SJCRH30 (cell line): ENCODE measurements at places on chromosomes 2 and 18. TPM values are rescaled to one million over a fixed set of nuclear protein-coding genes. Genes with fewer than 3 reads are reported as not detected.

The SLC30A3 gene
- 4.4 and 4.9 TPM in 2 replicates for total RNA-seq

The RAD51AP2 gene
- 0.02 TPM in 1 of 2 replicates, not detected in the other for total RNA-seq

The HTR2B gene
- total RNA-seq, result 0.15 and 0.32 TPM in 2 replicates

DNA sequence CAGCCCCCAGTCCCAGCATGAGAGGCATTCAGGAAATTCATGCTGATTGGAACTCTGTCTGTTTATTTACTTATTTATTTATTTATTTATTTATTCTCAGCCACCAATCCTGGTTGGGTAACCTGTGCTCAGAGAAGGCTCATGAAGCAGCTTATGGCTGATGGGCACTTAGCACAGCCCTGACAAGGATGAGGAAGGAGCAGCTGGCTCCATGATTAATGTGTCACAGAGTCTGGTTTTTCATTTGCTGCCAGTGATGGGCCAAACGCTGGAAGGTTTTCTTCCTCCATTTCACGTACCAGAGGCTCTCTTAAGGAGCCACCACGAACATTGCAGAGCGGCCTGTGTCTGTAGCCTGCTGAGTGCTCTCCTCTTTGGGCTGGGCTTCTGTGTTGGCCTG, 28.3 kb upstream of the KCNS3 start:
- H3K4me1 ChIP-seq, result peaks cover 38% of the 10 kb centered on the region
- H3K4me3 ChIP-seq, result no peak overlapping the region
- H3K36me3 ChIP-seq, result no peaks in the 10 kb centered on the region
- DNase-seq, result no peak
- H3K27ac ChIP-seq, result no peak overlapping the region

DNA sequence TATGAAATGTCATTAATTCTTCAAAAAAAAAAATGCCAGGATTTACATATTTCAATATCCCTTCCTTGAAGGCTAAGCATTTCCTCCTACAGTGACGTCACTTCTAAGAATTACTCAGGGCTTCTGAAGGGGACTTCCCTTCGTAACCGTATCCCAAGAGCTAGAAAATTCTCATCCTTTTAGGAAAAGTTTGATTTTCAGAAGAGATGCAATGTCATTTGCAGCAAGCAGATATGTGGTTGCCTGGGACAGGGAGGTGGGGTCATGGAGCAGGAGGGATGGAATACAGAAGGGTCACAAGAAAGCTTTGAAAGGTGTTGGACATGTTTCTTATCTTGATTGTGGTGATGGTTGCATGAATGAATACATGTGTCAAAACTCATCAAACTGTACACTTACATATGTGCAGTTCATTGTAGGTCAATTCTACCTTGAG, 97.0 kb upstream of the ATL2 start:
- no peaks in the 10 kb centered on the region for H3K36me3 ChIP-seq
- no peaks in the 10 kb centered on the region for H3K4me1 ChIP-seq
- H3K27ac ChIP-seq, result no peak overlapping the region
- no peak for DNase-seq

DNA sequence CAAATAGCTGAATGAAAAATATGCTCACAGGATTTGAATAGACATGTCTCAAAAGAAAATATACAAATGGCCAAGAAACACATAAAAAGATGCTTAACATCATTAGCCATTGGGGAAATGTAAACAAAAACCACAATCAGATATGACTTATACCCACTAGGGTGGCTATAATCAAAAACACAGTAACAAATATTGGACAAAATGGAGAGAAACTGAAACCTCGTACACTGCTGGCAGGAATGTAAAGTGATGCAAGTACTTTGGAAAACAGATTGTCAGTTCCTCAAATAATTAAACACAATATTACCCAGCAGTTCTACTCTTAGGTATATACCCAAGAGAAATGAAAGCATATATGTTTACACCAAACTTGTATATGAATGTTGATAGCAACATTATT, 213.0 kb downstream of the PHLPP1 start:
- no peaks in the 10 kb centered on the region for H3K27me3 ChIP-seq
- peaks cover 5% of the 10 kb centered on the region; the same call in 1 of the 2 replicates for H3K4me1 ChIP-seq
- H3K27ac ChIP-seq, result no peak overlapping the region
- no peaks in the 10 kb centered on the region for H3K36me3 ChIP-seq

DNA sequence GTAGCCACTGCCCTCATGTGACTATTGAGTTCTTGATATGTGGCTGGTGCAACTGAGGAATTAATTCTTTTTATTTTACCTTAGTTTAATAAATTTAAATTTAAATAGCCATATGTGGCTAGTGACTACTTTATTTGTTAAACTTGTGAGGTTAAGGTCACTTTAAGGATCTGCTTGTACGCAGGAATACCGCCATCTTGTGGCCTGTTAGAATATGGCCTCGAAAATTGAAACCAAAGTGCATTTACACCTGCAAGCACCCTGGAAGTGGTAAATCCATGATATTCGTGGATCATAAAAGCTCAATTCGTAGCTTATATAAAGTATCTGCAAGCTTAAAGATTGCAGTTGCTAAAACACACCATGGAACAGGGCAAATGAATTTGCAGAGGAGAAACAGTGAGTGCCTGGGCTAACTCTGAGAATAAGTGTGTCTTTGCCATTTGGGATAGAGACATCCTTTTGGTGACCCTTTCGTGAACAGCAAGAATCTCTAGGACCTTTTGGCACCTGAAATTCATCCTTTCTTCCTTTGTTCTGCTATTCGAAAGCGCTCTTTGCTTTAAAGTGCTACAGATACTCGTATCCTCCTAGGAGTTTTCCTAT, 59.9 kb upstream of the REG3A start:
- peaks cover 2% of the 10 kb centered on the region; the same call in 1 of the 2 replicates for H3K4me1 ChIP-seq
- peak; percentile 32 for DNase-seq
- H3K4me3 ChIP-seq, result no peak overlapping the region
- H3K27me3 ChIP-seq, result no peaks in the 10 kb centered on the region; the same call in 1 of the 2 replicates
- H3K36me3 ChIP-seq, result no peaks in the 10 kb centered on the region

DNA sequence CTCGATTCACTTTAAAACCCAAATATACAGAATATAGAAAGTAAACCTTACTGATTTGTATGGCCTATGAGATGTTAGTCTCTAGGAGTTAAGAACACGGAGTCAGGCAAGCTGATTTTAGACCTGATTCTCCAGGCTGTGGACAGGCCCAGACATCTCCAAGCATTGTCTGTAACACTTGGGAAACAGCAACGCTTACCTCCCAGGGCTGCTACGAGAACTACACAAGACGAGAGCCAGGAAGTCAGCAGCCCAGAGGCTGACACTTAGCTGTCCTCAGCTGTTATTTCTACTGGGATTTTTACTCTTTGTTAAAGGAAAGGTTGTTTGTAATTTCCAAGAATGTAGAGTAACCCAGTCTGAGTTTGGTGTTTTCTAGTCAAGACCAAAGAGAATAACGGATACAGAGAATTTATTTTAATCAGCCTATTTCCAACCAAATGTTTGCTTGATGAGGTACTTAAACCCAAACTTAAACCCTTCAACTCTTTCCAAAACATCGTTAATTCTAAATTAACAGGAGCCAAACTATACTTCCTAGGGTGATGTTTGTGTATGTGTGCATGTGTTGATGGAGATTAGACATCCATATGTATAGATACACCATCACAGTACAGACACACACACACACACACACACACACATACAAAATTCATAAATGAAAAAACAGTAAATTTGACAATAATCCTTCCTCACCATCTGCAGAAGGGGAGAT, 123.4 kb downstream of the LAMA1 start:
- no peaks in the 10 kb centered on the region for H3K27me3 ChIP-seq
- no peak for DNase-seq
- no peak overlapping the region for H3K27ac ChIP-seq
- H3K36me3 ChIP-seq, result no peaks in the 10 kb centered on the region
- no peak overlapping the region for H3K4me3 ChIP-seq

DNA sequence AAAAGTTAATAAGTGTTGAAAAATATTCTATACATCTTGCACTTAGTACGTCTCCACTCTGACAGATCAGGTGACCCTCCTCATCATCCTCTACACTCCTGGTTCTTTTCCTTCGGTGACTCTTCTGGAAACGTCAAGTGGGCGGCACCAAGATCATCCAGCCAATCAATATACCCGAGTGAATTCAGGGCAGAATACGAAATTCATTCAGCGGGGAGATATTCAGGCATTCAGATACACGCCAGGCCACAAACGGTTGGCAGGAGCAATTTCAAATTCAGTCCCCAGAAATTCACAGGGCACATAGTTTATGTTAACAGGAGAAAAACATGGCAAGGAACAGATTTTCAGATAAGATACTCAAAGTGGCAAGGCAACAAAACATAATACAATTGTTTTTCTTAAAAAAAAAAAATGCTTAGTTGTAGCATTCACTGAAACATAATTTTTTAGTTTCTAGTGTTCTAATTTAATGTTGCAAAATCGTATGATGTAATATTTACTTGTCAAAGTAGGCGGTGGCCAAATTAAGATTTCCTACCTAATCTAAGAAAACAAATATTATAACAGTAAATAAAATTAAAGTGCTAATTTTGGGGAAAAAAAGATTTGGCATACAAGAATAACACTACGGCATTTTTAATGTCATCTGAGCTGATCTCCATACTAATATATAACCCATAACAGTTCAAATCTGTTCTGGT, 4.2 kb downstream of the CLK1 start:
- no peak overlapping the region for H3K27ac ChIP-seq
- peaks cover 77% of the 10 kb centered on the region for H3K36me3 ChIP-seq
- H3K4me1 ChIP-seq, result peaks cover 5% of the 10 kb centered on the region; the same call in 1 of the 2 replicates
- H3K27me3 ChIP-seq, result no peaks in the 10 kb centered on the region

DNA sequence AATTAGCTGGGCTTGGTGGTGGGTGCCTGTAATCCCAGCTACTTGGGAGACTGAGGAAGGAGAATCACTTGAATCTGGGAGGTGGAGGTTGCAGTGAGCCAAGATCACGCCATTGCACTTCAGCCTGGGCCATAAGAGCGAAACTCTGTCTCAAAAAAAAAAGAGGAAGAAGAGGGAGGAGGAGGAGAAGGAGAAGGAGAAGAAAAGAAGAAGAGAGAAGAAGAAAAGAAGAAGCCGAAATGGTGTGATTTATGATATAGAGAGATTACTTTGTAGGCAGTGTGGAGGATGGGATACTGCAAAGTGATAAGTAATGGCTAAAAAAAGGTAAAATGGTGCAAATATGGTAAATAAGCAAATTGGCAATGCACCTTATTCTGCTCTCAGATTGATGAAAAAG, 25.1 kb downstream of the THNSL2 start:
- no peak for DNase-seq
- H3K27ac ChIP-seq, result no peak overlapping the region
- no peaks in the 10 kb centered on the region for H3K36me3 ChIP-seq
- no peaks in the 10 kb centered on the region for H3K4me1 ChIP-seq
- H3K4me3 ChIP-seq, result no peak overlapping the region
- H3K27me3 ChIP-seq, result no peaks in the 10 kb centered on the region

- H3K4me1 ChIP-seq, result no peaks in the 10 kb centered on the region
- no peak for DNase-seq
- no peaks in the 10 kb centered on the region for H3K36me3 ChIP-seq
- peaks cover 23% of the 10 kb centered on the region for H3K27me3 ChIP-seq
- no peak overlapping the region for H3K4me3 ChIP-seq
Observed at GRCh38 chr2:239587841-239588240, 187.0 kb upstream of the HDAC4 start.

DNA sequence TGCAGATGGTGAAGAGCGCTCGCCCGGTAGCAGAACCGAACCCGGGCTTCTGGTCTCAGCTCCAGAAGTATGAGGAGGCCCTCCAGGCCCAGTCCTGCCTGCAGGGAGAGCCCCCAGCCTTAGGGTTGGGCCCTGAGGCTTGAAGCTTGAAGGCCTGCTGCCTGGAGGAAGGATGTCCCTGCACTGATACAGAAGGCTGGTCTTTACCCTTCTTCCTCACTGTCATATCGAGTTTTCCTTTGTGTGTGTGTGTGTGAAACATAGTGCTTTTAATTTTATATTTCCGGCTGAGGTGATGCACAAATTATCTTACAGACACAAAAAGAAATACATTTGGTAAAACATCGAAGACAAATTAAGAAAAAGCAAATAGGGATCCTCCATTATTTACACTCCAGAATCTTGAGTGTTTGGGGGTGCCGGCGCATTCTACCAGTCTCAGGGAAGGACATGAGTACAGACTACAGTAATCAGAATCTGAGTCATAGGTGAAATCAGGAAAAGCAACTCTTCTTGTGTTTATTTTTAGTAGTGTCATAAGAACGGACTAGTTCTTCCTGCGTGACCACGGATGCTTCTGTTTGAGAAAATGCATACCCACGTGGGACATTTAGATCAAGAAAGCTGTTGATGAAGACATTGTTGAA, 1.3 kb downstream of the DUSP28 start:
- H3K27ac ChIP-seq, result peak overlapping the region; percentile 95; the same call in 1 of the 2 replicates
- H3K4me1 ChIP-seq, result peaks cover 15% of the 10 kb centered on the region
- no peak for DNase-seq
- H3K36me3 ChIP-seq, result no peaks in the 10 kb centered on the region
- peak overlapping the region; percentile 87 for H3K4me3 ChIP-seq

DNA sequence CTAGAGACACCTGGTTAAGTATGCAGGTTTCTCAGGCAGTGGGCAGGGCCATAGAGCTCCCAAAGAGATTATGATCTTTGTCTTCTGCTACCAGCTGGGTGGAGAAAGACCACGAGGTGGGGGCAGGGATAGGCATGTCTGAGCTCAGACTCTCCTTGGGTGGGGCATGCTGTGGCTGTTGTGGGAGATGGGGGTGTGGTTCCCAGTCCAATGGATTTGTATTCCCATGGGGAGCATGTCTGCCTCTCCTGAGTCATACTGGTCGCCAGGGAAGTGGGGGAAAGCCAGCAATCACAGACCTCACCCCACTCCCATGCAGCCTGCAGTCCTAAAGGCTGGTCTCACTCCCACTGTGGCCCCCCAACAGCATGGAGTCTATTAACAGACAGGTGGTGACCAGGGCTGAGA, 31.4 kb upstream of the RHOB start:
- no peaks in the 10 kb centered on the region for H3K36me3 ChIP-seq
- no peaks in the 10 kb centered on the region for H3K27me3 ChIP-seq
- peaks cover 19% of the 10 kb centered on the region for H3K4me1 ChIP-seq

DNA sequence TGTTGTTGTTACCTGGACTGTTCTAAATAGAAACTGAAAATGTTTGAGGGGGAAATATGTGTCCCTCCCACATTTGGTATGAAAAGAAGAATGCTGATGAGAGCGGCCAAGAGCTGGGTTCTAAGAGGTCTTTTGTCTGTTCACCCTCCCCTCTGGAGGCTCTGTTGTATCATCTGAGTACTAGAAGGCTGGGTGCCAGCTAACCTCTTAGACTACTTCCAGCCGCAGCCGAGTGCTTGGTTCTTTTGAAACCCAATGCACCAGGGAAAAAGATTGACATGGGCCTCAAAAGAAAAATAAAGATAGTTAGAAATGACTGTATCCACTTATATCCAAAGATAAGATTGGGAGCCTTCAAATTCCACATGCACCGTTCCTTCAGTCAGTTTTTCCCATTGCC, 255.9 kb downstream of the TXNL1 start:
- no peak for DNase-seq
- no peak overlapping the region for H3K4me3 ChIP-seq
- H3K4me1 ChIP-seq, result no peaks in the 10 kb centered on the region
- H3K36me3 ChIP-seq, result no peaks in the 10 kb centered on the region

GRCh38 chr2:9366026-9366425, 57.3 kb downstream of the ITGB1BP1 start:
- no peak for DNase-seq
- H3K4me3 ChIP-seq, result no peak overlapping the region
- no peaks in the 10 kb centered on the region for H3K4me1 ChIP-seq
- no peak overlapping the region for H3K27ac ChIP-seq
- H3K27me3 ChIP-seq, result no peaks in the 10 kb centered on the region

- no peak overlapping the region for H3K4me3 ChIP-seq
- H3K36me3 ChIP-seq, result no peaks in the 10 kb centered on the region
- no peaks in the 10 kb centered on the region for H3K27me3 ChIP-seq
- no peak overlapping the region for H3K27ac ChIP-seq
- DNase-seq, result peak; percentile 64
- H3K4me1 ChIP-seq, result peaks cover 21% of the 10 kb centered on the region
Observed at GRCh38 chr2:191869178-191869577, 22.3 kb upstream of the CAVIN2 start.
